ENCODE measurements at places on chromosomes 2 and 18.

DNA sequence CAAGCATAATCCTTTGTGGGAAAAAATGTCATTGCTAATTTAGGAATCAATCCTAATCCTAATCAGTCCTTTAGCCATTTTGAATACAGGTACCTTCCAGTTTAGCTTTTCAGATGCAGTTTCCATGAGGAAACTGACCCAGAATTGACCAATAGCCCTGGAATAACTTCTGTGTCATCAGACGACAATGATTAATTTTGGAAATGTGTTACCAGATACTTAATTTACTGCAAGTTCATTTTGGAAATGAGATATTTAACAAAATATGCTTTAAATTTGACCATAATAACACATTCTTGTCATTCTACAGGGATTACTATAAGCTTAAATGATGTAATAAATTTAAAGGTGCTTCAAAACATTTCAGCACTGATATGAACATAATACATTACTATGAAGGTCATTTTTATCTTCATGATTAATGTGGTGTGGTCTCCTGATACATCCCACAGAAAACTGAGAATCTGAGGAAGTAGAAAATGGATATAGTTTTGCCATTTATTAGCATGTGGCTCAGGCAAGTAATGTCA is 129.8 kb upstream of the SH3BP4 start:
- DNase-seq = no peak

DNA sequence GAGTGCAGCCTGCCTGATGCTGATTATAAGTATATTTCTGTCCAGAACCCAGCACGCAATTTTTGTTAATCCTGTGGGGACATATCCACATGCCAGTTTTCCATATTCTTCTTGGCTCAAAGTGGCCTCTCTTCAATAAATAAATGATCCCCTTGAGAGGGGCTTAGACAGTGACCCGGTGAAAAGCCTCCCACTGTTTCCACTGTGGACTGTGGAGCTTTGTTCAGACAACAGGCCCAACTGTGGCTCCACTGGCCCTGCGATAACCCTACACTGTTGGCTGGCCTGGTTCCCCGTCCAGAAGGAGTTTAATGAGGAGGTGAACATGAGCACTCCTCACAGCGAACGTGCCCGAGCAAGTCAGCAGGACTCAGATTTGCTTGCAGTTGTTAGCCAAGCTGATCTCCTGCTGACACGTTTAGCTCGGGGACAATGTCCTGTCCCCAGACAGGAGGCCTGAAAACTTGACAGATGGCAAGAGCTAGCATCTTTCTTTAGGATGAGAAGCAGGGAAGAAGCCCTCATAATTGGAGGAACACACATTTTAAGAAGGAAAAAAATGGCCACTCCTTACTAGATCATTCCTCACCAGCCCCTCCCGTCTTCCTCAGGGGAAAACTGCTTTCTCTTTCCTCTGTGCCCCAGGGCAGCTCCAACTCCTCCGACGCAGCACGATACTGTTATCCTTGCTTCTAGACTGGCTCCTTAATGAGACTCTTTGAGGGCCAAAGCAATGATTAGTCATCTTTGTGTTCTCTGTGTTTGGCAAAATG is 20.0 kb upstream of the MTCL1 start:
- peak; percentile 17 for DNase-seq

DNA sequence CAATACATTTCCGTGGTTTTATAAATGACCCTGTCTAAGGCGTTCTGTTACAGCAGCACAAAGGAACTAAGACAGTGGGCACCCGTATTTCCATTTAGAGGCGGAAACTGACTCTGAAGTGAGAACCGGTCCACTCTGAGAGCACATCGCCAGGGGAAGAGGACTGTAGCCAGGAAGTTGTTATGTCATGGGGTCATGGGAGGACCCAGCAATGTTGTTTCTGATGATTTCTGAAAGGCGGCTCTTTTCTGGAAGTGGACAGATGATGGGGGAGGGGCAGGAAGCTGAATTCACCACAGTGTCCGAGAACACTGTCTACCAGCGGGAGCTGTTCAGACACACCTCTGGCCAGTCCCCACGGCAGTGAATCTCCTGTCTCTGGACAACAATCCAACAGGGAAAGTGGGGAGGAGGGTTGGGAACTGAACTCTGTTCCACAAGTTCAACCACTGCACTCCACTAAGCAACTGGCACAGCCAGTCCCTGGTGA is 2.1 kb upstream of the LRRFIP1 start:
- no peak for DNase-seq

- no peak for DNase-seq
These were observed 130.3 kb downstream of the MGAT5 start for GRCh38 chr2:134384131-134384530.

DNA sequence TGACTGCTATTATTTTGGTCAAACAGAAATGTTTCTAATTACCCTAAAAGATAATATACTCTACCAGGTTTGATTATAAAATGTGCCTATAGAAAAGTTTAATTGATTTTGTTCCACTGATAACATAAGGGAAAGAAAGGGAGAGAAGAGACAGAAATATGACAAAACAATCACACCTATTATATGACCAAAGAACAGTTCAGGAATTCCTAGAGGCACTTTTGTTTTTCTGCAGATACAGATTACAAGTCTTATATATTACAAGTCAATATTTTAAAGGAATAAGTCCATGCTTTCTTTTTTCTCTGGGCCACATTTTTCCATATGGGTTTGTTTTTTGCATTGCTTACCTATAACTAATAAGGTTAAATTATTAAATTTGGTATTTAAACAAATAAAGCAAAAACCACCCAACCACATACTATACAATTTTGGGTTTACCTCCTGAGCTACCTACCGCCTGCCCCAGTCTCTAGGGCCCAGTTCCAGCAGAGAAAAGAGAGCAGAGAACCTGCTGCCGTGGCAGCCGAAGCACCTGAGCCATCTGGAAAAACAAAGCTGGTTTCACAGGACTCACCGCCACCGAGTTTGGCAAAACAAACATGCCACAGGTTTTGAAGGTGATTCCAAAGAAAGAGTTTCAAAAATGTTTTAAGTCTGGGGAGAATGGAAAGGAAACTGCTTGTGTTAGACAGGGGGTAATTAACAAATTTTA is 92.1 kb downstream of the DYM start:
- DNase-seq = no peak

- DNase-seq = no peak
These were observed 550.7 kb downstream of the THSD7B start for GRCh38 chr2:137316075-137316474.

GRCh38 chr2:62966991-62967390 is 83.6 kb upstream of the OTX1 start:
- no peak for DNase-seq

- no peak for DNase-seq
These were observed 65.7 kb downstream of the TRABD2A start for GRCh38 chr2:84815146-84815545.

GRCh38 chr2:134443814-134444480 is 190.1 kb downstream of the MGAT5 start:
- no peak for DNase-seq

- no peak for DNase-seq
These were observed 136.0 kb upstream of the ZSWIM2 start for GRCh38 chr2:186984966-186985365.

- no peak for DNase-seq
These were observed 377.4 kb upstream of the CRIM1 start for GRCh38 chr2:35978218-35978617.
